Caki2 (cell line): ENCODE measurements at places on chromosomes 1 and 21.

DNA sequence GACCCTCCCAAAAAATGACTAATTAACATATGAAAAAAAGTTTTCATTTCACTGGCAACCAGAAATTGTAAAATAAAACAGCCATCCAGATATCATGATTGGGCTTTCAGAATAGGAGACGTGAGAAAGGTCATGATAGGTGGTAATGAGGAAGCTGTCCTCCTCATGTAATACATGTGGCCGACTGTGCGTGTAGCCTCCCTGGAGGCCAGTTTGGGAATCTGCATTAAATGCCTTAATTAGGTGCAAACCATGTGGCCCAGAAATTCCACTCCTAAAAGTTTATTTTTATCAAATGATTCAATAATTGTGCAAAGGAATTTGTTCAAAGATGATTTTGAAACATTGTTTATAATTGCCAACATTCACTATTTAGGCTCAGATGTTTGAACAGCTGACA is 127.6 kb upstream of the C1orf105 start:
- DNase-seq, result no peak

DNA sequence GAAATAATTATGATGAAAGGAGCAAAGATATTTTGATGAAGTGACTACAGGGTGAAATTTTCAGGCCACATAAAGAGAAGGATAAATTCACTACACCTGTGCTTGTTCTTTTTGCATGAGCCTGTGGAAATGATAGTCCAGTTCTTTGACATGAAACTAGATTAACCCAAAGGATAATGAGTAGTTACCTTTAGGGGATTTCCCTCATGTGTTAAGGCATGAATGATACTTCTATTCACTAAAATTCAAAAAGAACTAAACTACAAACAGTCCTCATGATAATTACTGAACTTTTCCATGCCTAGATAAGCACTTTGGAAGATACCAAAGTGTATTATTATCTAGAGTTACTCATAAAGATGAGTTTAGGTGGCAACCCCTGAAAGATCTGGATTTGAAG is 244.3 kb downstream of the PTPRC start:
- DNase-seq, result no peak

DNA sequence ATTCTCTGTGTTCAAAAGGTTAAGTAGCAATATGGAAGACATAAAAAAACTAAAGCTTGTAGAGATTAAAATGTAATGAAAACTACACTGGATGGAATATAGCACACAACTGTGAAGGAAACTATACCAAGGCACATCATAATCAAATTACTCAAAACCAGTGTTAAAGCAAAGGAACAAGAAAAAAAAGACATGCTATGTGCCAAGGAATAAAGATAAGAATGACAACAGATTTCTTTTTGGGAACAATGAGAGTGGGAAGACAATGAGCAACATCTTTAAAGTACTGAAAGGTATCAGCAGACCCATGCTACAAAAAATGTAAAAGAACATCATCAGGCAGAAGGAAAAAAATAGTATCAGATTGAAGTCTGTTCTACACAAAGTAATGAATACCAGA is 157.8 kb downstream of the VPS13D start:
- DNase-seq, result peak; percentile 18

DNA sequence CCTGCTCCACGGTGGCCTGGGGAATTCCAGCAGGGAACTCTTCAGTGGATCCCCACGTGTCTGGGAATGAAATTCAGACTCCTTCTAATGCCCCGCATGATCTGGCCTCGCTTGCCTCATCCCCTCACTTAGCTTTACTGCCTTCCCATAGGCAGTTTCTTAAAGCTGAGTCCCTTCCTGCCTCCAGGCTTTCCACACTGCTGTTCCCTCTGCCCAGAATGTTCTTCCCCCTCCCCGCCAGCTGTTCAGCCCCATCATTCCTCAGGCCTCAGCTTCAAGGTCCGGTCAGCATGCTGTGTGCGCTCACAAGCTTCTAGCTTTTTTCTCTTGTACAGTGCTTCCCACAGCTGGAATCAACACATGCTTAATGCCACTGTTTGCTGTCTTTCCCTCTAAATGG is 54.9 kb upstream of the WASF2 start:
- no peak for DNase-seq

DNA sequence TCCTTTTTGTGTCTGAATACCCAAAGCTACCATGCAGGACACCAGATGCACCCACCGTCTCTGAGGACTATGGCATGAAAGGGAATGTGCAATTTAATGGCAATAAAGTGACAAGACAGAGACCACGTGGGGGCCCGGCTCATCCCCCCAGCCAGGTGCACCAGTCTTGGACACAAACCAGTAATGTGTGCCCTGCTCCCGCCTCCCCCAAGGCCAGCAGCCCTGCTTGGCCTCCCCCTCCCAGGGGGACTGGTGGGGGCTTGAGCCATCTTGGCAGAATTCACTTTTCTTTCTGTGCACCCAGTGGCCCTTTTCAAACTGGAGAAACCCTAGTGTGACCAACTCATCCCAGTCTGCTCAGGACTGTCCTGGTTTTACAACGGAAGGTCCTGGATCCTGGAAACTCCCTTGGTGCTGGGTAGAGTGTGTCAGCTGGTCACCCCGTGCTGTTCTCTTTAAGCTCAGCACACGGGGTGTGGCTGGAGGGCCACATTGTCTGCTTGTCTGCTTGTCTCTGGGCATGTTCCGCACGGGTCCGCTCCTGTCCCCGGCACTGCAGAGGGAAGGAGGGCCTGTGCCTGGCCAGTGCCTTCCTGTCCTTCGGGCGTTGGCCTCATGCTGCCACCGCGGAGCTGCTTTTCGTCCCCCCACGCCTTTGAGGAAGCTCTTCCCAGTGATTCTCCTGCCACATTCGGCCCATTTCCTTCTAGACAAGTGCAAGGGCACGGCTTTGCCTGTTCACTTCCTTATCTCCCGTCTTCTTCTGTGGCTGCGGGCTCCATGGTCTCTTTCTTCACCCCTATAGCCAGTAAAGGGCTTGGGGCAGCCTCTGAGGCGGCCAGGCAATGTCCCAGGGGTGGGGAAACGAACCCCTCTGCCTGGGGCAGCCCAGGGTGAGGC is 45.8 kb upstream of the TTC34 start:
- DNase-seq, result no peak

DNA sequence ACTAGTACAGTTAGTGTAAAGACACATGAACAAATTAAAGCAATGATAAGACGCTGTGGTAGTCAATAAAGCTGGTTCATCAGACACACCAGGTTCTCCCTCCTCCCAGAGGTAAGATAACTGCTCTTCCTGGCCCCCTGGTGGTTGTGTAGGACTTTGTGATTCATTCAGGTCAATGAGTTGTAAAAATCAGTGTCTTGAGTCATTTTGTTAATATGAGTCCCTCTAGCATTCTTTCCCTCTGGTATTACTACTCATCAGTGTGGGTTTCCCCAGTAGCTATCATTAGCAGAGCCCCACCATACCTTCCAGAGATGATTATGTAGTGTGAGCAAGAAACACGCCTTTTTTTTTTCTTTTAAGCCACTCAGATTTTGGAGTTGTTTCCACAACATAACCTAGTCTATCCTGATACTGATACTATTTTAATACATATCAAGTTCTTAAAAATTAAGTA is 3.6 kb upstream of the SETDB1 start:
- peak; percentile 88 for DNase-seq

- DNase-seq, result peak; percentile 57
Measured at GRCh38 chr1:39387452-39387851, 104.0 kb upstream of the BMP8A start.

DNA sequence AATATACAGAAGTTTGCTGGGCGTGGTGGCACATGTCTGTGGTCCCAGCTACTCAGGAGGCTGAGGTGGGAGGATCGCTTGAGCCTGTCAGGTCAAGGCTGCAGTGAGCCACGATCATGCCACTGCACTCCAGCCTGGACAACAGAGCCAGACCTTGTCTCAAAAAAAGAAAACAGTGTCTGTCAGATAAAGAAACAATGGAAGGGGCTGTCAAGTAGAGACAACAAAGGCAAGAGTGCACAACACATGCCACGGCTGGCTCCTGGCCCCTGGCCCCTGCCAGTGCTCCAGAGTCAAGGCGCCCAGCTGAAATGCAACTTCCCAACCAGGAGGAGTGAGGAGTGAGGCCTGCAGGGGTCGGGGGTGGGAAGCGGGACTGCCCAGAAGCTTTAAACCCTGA is 32.6 kb downstream of the PRDM15 start:
- DNase-seq, result no peak

- DNase-seq, result peak; percentile 53
Measured at GRCh38 chr1:44423591-44424537, 18.8 kb downstream of the RNF220 start.

DNA sequence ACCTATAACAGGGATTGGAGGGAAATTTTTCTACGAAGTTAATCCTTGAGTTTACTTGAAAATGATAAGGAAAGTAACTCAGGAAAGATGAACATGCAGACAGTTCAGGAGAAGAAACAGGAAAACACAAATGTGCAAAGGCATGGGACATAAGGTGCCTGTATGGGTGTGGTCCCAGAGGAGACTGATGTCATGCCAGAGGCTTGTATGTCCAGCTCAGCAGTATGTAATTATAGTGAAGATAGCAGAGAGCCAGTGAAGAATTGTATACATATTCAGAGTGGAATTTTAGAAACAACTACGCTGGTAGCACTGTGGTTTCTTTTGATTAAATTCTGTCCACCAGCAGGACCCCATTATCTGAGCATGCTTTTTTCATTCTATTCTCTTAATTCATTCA is 179.5 kb downstream of the LRRC7 start:
- DNase-seq, result no peak

DNA sequence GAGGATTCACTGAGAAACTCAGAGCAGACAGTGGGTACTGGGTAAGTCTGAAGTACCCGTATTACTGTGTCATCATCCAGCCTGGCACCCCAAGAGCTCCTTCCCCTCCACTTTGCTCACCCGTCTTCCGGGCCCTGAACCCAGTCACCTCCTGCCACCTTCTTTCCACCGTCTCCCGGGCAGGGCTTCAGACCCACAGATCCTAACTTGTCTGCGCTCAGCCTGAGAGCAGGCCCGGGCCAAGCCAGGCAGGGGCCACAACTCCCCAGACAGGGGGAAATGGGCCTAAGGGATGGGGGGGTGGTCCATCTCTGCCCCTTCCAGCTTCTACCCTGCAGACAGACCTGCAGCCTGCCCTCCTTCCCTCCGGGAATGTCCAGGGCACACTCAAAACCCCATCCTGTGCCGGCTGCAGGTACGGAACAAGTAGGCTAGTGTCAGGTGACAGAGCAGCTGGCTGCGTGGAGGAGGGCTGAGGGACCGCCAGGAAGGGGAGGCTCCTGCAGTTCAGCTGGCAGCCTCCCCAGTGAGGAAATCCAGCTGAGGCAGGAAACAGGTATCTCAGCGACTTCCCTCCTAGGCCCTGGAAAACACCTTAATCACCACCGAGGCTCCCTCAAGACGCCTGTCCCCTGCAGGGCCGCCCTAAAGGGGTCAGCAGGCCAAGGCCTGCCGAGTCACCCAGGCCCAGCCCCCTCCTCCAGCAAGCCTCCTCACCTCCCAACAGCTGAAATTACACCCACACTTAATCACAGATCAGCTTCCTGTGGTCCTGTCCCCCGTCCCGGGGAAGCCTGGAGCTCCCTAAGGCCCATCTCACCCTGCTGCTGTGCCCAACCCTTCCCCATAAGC is 3.5 kb downstream of the HSPG2 start:
- no peak for DNase-seq

DNA sequence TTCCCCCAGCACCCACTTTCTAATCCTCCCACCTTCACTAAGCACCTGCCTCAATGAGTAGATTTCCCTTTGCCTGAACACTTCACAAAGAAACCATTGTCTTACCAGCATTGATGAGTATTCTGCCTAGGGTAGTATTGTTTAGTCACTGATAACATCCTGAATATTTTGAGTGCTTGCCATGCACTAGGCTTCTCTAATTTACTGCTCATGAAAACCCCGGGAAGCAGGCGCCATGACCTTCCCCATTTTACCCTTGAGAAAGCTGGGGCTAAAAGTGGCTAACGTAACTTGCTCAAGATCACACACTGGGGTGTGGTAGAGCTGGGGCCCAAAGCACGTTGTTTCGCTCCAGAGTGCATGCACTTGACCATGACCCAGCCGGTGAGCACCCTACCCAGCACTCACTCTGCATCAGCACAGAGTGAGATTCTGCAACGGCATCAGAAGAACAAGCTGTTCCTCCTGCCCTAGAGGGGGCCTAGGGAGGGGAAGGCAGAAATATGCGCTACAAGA is 10.6 kb upstream of the F3 start:
- no peak for DNase-seq

GRCh38 chr1:233613252-233614172 is at the start of gene KCNK1:
TSS of gene KCNK1 (plus strand) at chr1:233614106. CDS start at chr1:233614172, 66 bp downstream.
- DNase-seq, result peak; percentile 93
